ENCODE measurements at places on chromosomes 4 and X.

GRCh38 chrX:31329298-31329697 is 257.5 kb upstream of the FTHL17 start:
- no peak for DNase-seq

GRCh38 chr4:169246279-169246678 is 24.5 kb downstream of the SH3RF1 start:
- DNase-seq: no peak

GRCh38 chr4:25172961-25173915 is 13.0 kb upstream of the SEPSECS start:
- DNase-seq: no peak

DNA sequence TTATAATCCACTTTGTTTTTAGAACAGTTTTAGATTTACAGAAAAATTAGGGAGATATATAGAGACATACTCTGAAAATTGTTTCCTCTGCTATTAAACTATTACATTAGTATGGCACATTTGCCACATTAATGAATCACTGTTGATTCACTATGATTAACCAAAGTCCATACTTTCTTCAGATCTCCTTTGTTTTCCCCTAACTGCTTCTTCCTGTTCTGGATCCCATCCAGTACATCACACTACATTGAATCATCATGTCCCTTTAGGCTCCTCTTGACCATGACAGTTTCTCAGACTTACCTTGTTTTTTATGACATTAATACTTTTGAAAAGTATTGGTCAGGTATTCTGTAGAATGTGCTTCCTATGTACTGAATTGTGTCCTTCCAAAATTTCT is 109.2 kb upstream of the EDNRA start:
- no peak for DNase-seq

- no peak for DNase-seq
Measured at GRCh38 chr4:93183576-93183975, 645.0 kb upstream of the ATOH1 start.

GRCh38 chr4:143514497-143514896 is 995 bp downstream of the SMARCA5 start:
- DNase-seq: peak; percentile 34

DNA sequence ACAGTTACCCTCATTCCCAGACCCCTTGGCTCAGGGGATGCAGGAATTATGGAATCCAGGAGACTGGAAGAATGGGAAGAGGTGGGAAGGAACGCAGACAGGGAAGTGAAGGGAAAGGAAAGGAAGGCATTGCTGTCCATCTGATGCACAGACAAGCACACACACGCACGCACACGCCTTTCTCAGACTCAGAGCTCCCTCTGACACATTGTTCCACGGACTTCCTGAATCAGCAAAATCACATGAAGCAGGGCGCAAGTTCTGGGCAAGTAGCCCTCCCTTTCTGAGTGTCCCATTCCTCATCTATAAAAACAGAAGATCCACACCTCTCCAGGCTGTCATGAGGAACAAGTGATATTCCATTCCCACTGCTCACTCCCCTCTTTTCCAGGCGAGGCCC is 13.2 kb downstream of the IQSEC2 start:
- no peak for DNase-seq

- no peak for DNase-seq
Measured at GRCh38 chr4:2377241-2377640, 41.2 kb downstream of the ZFYVE28 start.

DNA sequence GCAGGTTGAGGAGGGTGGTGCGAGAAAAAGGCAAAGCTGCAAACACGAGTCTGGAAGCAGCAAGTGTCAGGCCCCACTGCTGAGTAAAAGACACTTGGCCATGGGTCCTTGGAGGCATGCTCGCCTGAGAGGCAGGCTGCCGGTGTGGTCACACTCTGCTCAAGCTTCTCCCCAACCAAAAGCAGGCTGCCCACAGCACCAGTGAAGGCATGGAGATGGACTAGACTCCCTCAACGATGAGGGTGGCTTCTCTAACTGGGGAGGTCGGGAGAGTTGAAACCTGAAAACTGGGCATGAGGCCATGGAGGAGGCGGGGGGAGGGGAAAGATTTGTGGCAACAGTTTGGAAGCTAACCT is 86.5 kb downstream of the ATG4A start:
- no peak for DNase-seq

All from activated CD4-positive, CD25-positive, alpha-beta regulatory T cell treated with anti-CD3 and anti-CD28 coated beads, Interleukin-2, amount 50 U/mL, for 72 hours (primary cell).